ENCODE measurements at places on chromosomes 7 and 10.

- H3K4me1 ChIP-seq = no peaks in the 10 kb centered on the region
- no peaks in the 10 kb centered on the region for H3K27me3 ChIP-seq
- H3K27ac ChIP-seq = no peak overlapping the region
- no peak overlapping the region for H3K4me3 ChIP-seq
These were observed 43.0 kb downstream of the COL13A1 start for GRCh38 chr10:69844698-69845097.

DNA sequence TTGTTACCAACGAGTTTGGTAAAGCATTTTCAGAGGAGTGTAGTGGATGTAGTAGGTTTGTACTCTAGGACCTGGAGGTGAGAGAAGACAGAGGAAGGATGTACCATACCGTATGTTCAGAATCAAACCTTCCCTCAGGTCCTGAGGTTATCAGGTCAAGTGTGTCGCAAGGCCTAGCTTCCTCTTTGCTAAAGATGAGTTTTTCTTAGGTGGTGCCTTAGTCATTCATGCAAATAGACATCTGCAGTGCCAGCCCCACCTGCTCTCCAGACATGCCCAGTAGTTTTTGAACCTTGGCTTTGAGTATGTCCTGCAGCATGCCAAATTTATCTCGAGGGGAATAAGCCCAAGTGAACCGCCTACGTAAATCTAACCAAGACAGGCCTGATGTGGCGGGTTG lies 71.3 kb downstream of the HDAC9 start:
- H3K36me3 ChIP-seq = no peaks in the 10 kb centered on the region
- no peaks in the 10 kb centered on the region for H3K27me3 ChIP-seq
- DNase-seq = no peak
- H3K27ac ChIP-seq = no peak overlapping the region

DNA sequence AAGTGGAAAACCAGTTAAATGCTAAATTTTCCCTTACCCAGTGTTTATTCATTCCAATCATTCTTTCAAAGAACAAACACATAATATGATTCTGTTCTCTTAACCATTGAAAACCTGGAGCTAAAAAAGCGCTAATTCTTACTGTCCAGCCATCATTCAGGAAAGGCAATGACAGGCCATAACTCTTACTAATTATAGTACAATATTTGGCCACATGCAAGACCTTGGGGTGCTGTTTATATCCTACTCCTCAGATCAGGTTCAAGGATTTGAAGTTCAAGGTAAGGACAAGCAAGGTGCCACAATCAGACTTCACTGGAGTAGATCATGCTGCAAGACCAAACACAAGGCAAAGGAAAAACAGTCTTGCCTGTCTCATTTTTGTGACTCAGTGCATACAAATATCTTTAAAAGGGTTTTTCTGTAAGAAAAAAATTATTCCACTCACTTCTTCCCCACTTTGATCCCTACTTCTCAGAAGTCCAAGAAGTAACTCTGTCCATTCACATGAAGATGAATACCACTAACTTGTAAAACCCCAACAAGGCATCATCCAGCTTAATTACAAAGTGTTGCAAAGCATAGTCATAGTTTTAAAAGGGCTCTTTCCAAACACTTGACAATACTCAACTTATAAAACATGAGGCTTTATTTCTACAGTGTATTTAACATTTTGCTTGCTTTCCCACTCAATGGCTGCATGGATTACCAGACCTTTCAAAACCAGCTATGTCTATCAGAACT lies 153.0 kb downstream of the DOCK4 start:
- no peak overlapping the region for H3K27ac ChIP-seq
- no peaks in the 10 kb centered on the region for H3K27me3 ChIP-seq
- H3K36me3 ChIP-seq = no peaks in the 10 kb centered on the region
- H3K4me3 ChIP-seq = no peak overlapping the region
- no peaks in the 10 kb centered on the region for H3K4me1 ChIP-seq
- no peak for DNase-seq

- H3K27ac ChIP-seq = peak overlapping the region; percentile 69
- H3K4me3 ChIP-seq = peak overlapping the region; percentile 96
These were observed 574 bp downstream of the MARCHF5 start for GRCh38 chr10:92291616-92291865.

DNA sequence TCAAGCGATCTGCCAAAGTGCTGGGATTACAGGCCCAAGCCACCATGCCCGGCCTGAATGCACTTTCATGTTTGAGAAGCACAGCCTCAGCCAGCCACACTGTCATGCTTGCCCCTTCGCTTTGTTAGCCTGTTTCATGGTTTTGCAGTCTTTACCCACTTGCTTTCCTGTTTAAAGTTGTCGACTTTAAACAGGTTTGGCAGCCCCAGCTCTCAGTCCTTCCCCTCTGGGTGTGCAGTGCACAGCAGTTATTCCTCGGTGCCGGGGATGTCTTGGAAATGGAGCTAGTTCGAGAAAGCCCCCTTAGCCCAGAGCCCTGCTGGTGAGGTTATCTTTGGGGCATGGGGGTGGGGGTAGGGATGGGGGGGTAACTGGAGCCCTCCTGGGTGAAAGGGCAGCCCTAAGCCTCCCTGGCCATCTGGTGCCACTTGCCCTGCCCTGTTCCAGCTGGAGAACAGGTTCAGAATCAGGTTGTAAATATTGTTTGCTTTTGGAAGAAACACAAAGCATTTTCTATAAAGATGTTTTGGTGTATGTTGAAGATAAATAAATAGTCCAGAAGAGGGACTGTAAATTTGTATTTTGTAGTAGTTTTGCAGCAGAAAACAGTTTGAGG lies 14.8 kb downstream of the TSPAN14 start:
- H3K4me1 ChIP-seq = peaks cover 80% of the 10 kb centered on the region
- peak overlapping the region; percentile 82 for H3K27ac ChIP-seq
- DNase-seq = no peak
- peak overlapping the region; percentile 46 for H3K4me3 ChIP-seq

DNA sequence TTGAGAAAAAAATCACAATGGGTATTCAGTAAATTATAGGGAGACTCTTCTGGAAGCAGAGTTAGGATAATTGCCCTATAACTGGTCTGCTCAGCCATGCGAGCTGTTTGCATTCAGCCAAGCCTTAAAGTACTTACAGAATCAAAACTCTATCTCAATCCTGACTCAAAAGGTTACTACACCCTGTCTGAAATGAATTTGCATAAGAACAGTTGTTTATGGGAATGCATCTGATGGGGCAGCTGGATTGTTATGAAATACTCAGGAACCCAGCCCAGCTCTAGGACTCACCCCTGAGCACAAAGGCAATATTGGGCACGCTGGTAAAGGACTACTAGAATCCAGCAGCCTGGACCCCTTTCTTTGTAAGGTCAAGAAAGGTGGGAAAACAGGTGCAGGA lies 38.8 kb downstream of the AKR1B15 start:
- H3K36me3 ChIP-seq = no peaks in the 10 kb centered on the region
- no peak overlapping the region for H3K4me3 ChIP-seq
- DNase-seq = no peak
- no peak overlapping the region for H3K27ac ChIP-seq
- H3K4me1 ChIP-seq = no peaks in the 10 kb centered on the region

DNA sequence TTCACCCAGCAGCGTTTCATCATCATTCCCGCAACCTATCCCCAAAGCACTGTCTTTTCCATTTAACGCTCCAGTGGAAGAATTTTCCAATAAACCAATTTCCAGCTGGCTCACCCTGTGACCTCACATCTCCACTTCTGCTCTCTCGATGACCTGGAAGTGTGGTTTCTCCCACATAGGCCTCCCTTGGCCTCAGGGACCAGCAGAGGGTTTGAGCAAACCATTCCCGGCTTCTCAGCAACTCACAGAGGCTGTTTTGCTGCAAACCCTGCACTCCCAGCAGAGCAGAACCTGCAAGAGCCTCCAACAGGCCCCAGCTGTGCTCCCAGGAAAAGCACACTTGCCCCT lies 523.0 kb upstream of the FOXK1 start:
- DNase-seq = no peak
- H3K27ac ChIP-seq = no peak overlapping the region
- H3K36me3 ChIP-seq = no peaks in the 10 kb centered on the region

DNA sequence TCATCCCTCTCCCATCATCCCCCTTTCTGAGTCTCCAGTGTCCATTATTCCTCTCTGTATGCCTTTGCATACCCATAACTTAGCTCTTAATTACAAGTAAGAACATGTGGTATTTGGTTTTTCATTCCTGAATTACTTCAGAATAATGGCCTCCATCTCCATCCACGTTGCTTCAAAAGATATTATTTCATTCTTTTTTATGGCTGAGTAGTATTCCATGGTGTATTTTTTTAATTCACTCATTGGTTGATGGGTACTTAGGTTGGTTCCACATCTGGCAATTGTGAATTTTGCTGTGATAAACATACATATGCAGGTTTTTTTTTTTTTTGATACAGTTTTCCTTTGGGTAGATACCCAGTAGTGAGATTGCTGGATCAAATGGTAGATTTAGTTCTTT lies 40.4 kb downstream of the CCSER2 start:
- peaks cover 2% of the 10 kb centered on the region for H3K4me1 ChIP-seq
- H3K27me3 ChIP-seq = no peaks in the 10 kb centered on the region
- no peak for DNase-seq
- no peak overlapping the region for H3K27ac ChIP-seq
- H3K4me3 ChIP-seq = no peak overlapping the region

GRCh38 chr7:148772297-148773089 lies 73.8 kb downstream of the CUL1 start:
- peak overlapping the region; percentile 67 for H3K27ac ChIP-seq
- H3K36me3 ChIP-seq = peaks cover 39% of the 10 kb centered on the region
- H3K4me1 ChIP-seq = peaks cover 19% of the 10 kb centered on the region
- no peak for DNase-seq

DNA sequence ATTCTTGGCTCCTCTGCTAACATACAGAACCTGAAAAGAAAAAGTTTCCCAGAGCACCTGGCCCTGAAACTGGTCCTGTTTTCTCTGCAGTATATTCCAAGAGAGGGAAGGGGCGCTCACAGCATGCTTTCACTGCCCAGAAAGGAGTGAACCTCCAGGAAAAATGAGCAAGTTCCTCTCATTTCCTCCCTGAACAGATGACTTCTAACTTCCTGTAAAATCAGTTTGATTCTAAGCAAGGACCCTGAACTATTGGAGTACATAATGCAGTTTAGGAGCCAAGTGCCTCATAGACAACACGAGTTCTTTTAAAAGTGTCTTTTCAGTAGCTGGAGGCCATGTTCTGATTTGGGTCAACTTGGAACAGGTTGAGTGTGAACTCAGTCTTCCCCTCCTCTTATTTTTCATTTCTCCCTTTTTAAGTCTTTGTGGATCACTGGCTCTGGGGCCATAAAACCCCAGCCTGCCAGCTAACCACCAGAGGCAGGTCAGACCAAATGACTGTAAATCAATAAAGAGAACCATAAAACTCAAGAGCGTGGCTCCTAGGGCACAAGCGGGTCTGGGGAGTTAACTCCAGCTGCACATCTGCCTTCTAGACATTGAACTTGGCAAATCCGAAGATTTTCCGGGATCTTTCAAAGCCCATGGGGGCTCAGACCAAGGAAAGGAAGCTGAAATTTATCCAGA lies 5.9 kb upstream of the LRRC18 start:
- H3K4me1 ChIP-seq = no peaks in the 10 kb centered on the region
- no peak for DNase-seq
- no peak overlapping the region for H3K4me3 ChIP-seq

DNA sequence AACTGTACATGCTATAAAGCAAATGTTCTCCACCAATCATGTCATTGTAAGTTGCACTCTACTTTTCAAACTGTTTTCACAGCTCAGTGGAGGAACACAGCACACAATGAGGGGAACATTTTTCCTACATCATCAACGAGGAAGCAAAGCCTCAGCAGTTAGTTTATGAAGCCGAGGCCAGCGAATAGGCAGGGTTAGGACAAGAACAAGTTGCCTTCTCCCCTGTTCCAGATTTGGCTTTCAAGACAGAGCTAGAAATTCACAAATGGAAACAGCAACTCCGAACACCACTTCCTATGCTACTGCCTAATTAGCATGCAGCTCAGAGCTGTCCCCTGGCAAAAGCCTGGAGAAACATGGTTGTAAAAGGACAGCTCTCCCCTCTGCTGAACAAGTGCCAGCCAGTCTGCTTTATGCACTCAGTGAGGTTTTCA lies 19.8 kb downstream of the ITGB8 start:
- H3K27me3 ChIP-seq = no peaks in the 10 kb centered on the region
- H3K36me3 ChIP-seq = no peaks in the 10 kb centered on the region

DNA sequence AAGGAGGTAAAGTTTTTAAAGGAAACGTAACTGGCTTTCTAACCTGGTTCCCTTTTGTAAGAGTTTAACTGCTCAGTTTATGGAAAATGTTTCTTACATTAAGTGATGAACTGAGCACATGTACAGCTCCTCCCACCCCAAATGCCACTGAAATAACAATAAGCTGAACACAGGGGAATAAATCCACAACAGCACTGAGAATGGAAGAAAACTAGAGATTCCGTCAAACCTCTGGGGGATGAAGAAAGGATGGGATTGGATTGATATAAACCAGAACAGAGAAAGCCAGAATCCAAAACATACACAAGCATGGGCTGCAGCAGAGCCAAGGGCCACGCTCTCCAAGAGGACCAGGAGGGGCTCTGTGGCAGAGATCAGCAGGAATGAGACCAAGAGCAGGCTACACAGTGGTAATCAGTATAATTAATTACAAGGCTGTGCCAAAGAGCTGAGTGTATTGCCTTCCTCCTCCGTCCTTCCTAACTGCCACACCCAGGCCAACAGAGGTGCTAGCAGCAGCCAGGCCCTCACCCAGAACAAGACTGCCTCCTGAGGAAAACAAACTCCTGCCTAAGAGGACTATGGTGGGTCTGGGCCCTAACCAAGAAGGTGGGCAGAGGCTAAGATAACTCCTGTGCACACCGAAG lies 73.9 kb downstream of the KIAA1549 start:
- H3K4me1 ChIP-seq = peaks cover 19% of the 10 kb centered on the region
- peaks cover 15% of the 10 kb centered on the region for H3K27me3 ChIP-seq
- no peak for DNase-seq
- H3K27ac ChIP-seq = no peak overlapping the region
- H3K36me3 ChIP-seq = no peaks in the 10 kb centered on the region

DNA sequence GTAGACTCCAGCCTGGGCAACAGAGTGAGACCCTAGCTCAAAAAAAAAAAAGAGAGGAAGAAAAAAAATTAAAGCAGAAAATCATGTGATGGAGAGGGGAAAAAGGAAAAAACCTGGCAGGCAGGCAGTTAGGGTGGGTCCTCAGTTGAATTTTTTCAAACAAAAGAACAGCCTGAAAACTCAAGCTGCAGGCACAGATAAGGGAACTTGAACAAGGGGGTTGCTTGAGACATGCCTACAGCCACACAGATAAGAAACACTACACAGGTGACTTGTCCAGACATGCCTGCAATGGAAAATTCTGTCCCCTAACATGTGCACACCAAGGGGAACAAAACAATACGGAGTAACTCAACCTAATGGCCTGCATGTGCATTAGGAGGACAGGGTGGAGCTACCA lies 19.2 kb downstream of the VIM start:
- no peaks in the 10 kb centered on the region for H3K36me3 ChIP-seq
- no peak overlapping the region for H3K4me3 ChIP-seq
- H3K27me3 ChIP-seq = no peaks in the 10 kb centered on the region

- no peak for DNase-seq
- H3K27ac ChIP-seq = no peak overlapping the region
- H3K4me1 ChIP-seq = peaks cover 62% of the 10 kb centered on the region
- no peak overlapping the region for H3K4me3 ChIP-seq
These were observed 2.5 kb upstream of the BUB3 start for GRCh38 chr10:123151737-123152135.

All from T-cell (primary cell).